ENCODE measurements at places on chromosomes 2 and 18.

DNA sequence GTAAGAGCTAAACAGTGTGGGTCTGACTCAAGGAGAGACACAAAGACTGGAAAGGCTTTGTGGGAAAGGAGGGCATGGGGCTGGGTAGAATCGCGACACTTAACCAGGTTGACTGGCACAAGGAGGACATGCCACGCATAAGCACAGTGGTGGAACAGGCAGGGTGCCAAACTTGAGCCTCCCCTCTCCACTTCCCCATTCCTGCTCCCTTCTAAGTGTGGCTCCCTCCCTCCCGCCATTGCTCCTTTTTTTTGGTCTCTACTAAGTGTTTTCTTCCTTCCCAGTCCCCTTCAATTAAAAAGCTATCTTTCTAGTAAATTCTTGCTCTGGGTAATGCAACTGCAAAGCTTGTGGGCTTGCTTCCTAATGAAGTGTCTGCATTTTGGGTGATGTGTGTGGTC is 40.3 kb upstream of the ZFP36L2 start:
- DNase-seq, result no peak

GRCh38 chr2:147553775-147554271 is 291.0 kb upstream of the ACVR2A start:
- DNase-seq, result no peak

DNA sequence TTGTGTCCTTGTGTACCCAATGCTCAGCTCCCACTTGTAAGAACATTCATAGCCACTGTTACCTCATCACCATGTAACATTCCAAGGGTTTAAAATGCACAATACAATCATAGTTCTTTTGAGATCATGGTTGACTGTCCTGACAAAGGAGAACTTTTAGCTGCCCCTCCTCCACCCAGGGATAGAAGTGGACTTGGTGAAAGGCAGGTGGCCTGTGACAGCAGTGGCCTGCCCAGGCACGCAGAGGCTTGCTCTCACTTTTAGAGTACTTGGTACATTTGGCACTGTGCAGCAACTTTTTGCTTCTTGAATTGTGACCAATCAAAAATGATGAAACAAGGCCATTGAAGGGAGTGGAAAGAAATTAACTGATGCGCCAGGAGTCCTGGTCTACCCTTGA is 108.7 kb downstream of the ANKRD44 start:
- DNase-seq, result no peak

DNA sequence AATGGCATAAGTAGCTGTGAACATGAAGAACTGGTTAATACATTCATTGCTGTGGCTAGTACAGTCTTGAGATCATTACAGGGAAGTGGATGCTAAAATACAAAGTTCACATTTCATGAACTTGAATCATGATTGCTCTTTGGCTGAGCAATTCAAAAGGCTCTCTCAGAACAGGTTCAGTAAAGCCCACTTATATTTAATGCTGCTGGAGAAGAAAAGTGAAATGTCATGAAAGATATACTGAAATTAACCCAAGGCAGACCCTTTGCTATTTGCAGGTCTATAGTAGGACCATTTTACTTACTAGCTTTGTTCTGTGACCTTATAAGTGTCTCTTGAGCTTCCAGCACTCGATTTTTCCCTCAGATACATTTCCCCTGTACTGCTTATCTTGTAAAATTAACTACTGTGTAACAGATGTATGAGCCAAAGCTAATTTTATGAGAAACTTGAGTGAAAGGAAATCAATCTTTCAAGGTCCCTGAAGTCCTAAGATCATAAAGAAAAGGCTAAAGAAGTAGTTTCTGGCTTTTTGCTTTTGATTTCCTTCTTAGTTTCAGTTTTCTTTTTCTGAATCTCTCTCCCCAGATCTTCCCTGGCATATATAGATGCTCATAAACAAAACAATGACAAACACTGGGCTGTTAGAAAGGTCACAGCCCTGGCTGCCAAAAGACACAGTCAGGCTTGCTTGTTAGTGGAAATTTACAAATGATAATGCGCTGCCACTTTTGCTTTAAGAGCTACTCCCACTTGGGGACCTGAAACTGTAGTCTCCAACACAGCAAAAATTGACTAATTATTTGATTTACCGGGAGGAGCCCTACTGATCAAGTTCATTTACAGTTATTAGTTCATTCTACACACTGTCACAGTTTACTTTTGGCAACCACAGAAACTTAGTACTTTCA is 132.7 kb upstream of the XPO1 start:
- DNase-seq, result no peak

- no peak for DNase-seq
Measured at GRCh38 chr2:217530392-217531090, 472.3 kb downstream of the TNS1 start.

DNA sequence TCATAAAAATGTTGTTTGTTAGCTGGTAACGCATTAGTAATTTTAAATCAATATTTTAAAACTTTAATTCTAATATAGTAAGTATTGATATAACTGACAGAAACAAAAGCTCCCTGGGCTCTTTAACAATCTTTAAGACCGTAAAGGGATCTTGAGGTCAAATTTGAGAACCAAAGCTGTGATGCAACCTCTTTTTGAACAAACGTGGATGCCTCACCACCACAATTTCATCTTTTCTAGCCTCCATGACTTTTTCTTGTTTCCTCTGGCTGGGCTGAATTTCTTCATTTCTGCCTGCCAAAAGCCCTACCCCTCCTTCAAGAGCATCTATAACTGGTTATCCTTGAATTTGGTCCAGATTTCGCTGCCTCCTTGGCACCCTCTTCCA is 563 bp upstream of the POLE4 start:
- DNase-seq, result no peak

- no peak for DNase-seq
Measured at GRCh38 chr2:38262069-38262871, 114.8 kb downstream of the ATL2 start.

- DNase-seq, result no peak
Measured at GRCh38 chr2:165277295-165277694, 38.1 kb downstream of the SCN2A start.

DNA sequence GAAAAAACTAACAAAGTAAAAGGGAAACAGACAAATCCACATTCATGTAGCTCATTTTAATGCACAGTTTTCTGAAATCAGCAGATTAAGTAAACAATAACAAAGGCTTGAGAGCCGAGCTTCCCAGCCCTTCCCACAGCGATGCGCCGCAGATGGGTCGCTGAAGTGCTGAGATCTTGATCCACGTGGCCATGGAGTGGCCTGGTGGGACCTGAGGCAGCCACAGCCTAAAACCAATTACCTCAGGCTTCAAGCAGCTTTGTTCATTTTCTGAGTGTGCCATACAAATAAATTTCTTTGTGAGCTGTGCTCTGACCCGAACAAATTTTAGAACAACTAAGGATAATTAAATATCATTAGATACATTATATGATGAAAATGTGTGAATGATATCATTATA is 25.6 kb upstream of the CYRIA start:
- no peak for DNase-seq

- DNase-seq, result no peak
Measured at GRCh38 chr2:45833968-45834344, 182.5 kb downstream of the PRKCE start.

- DNase-seq, result no peak
Measured at GRCh38 chr2:118738524-118739308, 108.7 kb downstream of the EN1 start.

- no peak for DNase-seq
Measured at GRCh38 chr2:188449971-188450370, 158.3 kb downstream of the GULP1 start.

GRCh38 chr2:229083606-229084340 is 187.3 kb downstream of the PID1 start:
- DNase-seq, result no peak

DNA sequence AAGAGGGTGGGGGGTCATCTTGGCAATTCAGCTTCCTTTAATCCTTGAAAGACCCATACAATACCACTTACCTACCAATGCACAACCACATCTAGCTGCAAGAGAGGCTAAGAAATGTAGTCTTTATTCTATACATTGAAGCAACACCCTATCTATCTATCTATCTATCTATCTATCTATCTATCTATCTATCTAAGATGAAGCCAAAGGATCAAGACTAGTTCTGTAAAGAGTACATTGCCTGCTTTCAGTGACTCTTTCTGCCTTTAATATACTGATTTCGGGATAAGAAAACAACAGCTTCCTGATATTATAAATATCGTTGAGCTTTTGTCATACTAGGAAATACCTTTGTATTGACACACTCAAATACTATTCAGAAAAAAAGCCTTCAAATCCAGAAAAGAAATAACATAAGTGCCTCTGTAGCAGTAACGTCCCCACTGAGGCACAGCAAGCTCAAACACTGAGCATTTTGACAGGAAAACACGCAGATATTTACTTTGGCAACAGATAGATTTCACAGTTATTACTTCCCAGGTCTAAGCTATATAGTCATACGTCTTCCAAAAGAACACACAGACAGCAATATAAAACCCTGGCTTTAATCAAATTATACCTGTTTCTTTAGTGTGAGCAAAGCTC is 139.4 kb upstream of the SERTAD2 start:
- no peak for DNase-seq

DNA sequence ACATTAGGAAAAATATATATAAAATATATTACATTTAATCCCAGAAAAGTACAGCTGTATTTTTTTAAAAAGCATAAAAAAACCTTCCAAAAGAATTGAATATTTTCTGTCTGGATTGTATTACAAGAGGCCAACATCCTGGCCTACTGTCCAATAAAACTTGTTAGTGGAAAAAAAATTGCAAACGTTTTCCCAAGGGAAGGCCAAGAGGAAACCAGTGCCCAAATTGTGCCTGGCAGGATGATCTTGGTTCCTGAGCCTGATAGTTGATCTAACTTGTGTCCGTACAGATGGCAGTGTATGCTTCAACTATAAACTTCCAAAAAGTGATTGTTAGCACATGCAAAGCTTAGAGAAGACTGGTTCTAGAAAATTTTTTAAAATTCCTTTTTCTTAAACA is 90.6 kb upstream of the LPIN2 start:
- no peak for DNase-seq

DNA sequence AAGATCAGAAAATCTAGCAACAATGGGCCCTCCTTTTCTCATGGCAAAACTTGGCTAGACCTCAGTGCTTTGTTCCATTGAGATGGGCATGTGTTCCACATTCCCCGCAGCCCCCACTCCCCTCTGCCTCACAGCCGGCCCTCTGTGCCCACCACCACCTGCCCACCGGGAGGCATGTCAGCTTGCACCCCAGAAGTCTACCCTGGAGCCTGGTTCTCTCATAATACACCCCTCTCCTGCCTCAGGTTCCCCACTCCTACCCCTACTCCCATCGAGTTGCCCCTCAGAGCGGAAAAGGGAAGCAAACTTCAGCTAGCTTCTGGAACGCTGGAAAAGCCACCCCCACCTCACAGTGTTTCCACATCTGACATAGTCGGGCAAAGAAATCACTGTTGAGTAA is 219.0 kb downstream of the ANAPC1 start:
- no peak for DNase-seq

DNA sequence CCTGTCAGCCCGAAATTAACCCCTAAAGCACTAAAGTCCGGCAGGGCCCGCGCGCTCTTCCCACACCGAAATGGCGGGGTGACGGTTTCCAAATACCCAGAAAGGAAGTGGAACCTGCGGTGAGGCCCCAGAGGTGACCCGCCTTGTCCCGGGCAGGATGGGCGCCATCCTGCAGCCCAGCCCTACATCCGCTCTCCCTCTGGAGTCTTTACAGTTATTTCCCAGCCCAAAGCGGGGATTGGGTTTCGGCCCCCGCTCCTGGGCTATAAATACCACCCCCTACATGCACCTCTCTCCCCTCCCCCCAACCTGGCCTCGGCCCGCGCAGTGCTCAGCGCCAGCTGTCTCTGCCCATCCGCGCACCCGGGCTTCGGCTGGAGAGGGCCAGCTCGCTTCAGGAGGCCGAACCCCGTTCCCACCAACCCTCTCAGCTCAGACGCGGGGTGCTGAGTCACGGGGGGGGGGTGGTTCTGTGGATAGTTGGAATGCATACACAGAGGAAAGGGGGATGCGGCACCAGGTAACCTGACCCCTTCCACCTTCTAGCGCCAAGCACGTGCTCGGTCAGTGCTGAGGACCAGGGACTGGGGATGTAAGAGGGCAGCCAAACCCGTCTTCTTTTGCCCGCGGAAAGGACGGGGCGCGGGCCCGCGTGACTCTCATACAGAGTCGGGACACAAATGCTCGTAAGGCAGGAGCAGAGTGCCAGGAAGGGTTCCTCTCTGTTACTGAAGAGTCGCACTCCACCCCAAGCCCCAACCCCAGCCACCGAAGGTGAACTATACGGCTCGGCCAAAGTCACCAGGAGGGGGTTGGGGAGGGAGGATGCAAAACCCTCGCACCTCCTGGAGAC is at the start of gene TUBA4B:
TUBA4B (plus strand) TSS at position 344 of the 853 bp plus-strand sequence; CDS start at position 509, 165 bp downstream.
- DNase-seq, result no peak

DNA sequence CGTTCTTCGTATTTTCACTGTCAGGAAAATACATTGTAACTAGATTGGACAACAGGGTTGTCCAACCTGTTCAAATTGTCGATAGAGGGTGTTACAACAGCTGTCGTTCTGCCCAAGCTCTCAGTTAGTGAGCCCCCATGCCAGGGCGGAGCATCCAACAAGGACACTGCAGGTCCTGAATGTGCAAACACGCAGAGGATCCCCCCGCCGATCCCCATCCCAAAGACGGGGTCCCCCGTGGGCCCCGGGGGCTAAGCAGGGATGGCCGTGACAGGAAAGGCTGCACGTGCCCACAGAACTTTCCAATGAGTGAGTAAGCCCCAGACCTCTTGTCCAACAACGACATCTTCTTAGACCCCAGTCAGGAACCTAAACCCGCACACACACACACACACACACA is 140.8 kb downstream of the PXDN start:
- no peak for DNase-seq

GRCh38 chr2:178870703-178871102 is 63.5 kb upstream of the TTN start:
- DNase-seq, result no peak

- DNase-seq, result no peak
Measured at GRCh38 chr2:240507060-240507777, 50.6 kb downstream of the ANKMY1 start.

All from GOT3 (cell line).